Right lung (tissue), 10 donors: ENCODE measurements at places on chromosomes 5 and 9. TPM values are rescaled to one million over a fixed set of nuclear protein-coding genes. Genes with fewer than 3 reads are reported as not detected.

GRCh38 chr9:131692612-131693562 lies 47.0 kb downstream of the RAPGEF1 start:
- DNase-seq, result no peak

- no peak for DNase-seq
These were observed 25.3 kb downstream of the CFAP90 start for GRCh38 chr5:7825630-7826029.

DNA sequence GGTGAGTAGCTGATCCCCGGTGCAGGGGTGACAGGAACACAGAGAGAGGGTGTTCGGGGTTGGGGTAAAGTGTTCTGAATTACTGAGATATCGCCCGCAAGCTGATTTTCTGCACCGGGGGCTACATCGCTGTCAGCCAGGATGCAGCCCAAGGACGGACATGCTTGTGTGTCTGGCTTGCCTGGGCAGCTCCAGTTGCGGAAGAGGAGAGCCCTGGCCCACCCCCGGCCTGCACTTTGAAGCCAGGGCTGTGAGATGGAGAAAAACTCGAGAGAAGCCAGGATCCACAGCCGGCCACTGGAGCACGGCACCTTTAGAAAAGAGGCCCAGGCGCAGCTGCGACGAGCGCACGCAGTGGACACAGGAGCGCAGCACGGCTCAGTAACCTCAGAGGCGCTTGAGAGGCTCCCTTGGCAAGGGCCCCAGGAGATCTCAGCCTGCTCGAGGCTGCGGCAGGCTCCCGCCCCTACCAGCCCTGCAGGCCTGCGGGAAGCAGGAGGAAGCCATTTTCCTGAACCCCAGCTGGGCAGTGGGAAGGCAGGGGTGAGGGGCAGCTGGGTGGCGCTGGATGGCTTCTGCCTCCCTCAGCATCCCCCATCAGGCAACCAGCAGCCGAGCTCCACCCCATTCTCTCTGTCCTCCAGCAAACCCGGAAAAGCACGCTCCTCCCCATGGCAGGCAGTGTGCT lies 59.2 kb downstream of the C9orf50 start:
- no peak for DNase-seq

DNA sequence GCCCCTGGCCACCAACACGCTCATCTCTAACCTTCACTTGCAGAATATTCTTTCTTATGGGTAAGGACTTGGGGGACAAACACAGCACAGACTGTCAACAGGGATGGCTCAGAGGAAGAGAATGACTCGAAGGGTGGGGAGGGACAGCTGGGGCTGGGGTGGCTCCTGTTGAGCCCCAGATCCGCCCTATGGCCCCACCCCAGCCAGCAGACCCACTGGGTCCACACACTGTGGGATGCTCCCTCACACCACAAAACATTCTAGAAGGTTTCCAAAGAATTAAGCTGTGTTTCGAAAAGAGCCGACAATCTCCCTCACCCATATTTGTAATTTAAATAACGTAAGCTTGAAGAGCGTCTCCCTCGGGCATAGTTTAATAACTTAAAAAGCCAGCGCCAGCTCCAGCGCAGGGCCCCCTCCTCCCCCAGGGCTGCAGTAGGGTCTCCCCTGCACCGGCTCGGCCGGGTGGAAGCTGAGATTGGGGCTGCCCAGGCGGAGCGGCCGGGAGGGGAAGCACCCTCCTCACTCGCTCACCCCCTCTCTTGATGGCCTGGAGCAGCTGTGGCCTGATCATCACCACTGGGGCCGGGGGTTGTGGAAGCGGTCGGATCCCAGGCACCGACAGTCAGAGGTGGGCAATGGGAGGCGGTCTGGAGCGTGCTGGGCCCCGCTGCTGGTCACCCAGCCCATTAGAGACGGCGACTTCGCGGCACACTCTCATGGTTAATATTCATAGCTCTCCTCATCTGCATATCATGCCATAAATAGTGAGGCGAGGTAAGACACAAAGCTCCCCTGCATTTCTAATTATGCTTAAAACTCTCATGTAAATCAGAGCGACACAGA lies 37.6 kb downstream of the NACC2 start:
- no peak for DNase-seq

- DNase-seq, result no peak
These were observed 3.4 kb downstream of the PBX3 start for GRCh38 chr9:125750627-125751011.

DNA sequence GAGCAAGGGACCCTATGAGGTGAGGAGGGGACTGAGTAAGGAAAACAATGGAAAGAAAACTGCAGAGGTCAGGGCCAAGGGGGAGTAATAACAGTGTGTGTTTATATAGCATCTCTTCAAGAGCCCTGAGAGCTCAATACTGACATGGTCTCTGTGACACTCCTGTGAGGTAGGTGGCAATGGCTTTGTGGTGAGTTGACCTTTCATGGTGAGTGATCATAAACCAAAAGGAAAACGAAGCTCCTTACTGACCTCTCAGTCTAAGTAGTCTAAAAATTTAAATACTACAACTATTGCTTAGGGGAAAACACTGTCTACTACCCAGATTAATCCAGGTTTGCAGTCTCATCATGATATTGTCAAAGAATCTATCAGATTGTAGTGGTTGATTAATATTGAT lies 130.9 kb downstream of the SNCAIP start:
- DNase-seq, result no peak

GRCh38 chr9:37512437-37512836 lies 26.7 kb downstream of the POLR1E start:
- no peak for DNase-seq

- no peak for DNase-seq
These were observed 17.1 kb downstream of the C9orf43 start for GRCh38 chr9:113427629-113428028.

DNA sequence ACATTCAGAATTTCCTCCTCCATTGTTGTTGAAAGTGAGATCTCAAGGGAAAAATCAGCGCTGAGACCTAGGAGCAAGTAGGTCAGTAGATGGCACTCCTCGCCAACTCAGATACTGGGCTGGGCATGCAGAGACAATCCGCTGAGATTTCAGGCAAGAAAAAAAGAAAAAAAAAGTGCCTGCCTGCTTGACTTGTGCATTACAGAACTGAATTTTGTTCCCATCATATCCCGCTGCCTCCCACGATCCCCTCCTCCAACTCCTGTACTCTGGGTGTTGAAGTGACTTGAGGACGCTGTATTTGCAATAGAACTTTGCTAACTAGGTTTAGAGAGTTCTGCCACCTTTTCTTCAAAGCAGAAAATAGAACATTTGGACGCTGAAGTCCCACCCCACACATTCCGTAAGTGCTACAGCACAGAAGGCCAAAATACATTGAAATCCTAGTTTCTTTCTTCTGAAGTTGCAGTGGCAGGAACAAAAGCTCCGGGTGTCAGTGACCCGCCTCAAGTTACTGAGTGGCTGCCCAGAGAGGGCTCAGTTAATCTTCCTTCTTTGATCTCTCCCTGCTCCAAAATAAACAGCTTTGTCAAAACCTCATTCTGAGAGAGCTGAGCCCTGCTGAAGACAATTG lies 265.8 kb downstream of the MLLT3 start:
- peak; percentile 80 for DNase-seq

- DNase-seq, result peak; percentile 37
These were observed 155.6 kb upstream of the TAS2R1 start for GRCh38 chr5:9785751-9786150.

The CDH9 gene
- polyA plus RNA-seq, result 0.05 TPM

The SIT1 gene
- 0.60 TPM for polyA plus RNA-seq

The PTGER4 gene
- polyA plus RNA-seq, result 3.6 TPM
